ENCODE measurements at places on chromosomes 1 and 21.

DNA sequence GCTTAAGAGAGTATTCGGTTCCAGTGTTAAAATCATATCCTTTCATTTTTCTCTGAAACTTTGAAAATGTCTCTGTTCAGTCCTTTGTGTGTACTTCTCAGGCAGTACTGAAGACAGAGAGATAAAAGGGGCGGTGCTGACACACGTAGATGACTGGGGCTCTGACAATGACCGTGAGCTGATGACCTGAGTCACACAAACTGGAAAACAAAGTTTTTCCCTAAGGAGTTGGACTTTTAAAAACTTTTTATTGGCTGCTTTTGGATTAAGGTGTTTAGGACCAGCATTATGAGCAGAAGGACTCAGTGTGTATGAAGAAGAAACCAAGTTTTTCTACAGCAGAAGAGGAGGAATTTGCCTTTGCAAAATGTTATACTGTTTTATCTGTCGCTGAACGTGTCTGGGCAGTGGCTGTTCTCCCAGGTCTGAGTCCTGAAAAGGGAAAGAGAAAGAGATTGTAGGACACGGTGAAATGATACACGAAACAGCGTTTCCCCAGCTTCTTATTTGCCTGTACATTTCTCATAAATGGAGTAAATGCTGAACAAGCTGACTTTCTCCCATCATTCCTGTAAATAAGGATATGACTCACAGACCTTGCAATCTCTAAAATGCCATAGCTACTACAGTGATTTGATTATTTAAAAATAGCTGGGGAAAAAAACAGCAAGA lies 51.5 kb downstream of the MAP3K7CL start:
- no peak for DNase-seq
- no peaks in the 10 kb centered on the region for H3K36me3 ChIP-seq
- peak overlapping the region; percentile 62 for H3K4me3 ChIP-seq
- peaks cover 25% of the 10 kb centered on the region for H3K4me1 ChIP-seq
- H3K27ac ChIP-seq: peak overlapping the region; percentile 96
- H3K27me3 ChIP-seq: no peaks in the 10 kb centered on the region

GRCh38 chr1:85894651-85895050 lies 186.4 kb upstream of the ZNHIT6 start:
- no peak overlapping the region for H3K27ac ChIP-seq
- H3K4me3 ChIP-seq: no peak overlapping the region
- no peaks in the 10 kb centered on the region for H3K36me3 ChIP-seq
- no peak for DNase-seq
- peaks cover 2% of the 10 kb centered on the region for H3K27me3 ChIP-seq
- H3K4me1 ChIP-seq: peaks cover 4% of the 10 kb centered on the region

DNA sequence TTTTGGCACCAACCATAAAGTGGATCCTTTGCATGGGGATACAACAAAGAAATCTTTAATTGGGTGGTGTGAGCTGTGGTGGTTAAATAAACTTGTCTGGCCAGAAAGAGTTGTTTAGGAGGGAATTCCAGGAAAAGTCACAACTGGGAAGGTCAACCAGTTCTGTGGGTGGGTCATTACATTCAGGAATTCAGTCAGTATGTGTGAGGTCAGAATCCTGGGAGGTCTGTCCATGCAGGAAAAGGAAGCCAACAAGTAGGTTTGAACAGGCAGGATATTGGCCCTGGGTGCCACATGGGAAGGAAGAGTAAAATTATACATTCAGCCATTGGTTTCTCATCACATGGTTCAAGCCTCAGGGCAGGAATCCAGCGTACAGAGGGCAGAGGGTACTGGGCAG lies 162.3 kb upstream of the ADAMTS5 start:
- H3K4me1 ChIP-seq: peaks cover 16% of the 10 kb centered on the region
- H3K36me3 ChIP-seq: no peaks in the 10 kb centered on the region
- no peaks in the 10 kb centered on the region for H3K27me3 ChIP-seq

GRCh38 chr1:178973652-178974101 lies 52.0 kb upstream of the FAM20B start:
- peaks cover 4% of the 10 kb centered on the region for H3K36me3 ChIP-seq
- H3K27me3 ChIP-seq: no peaks in the 10 kb centered on the region
- no peak for DNase-seq
- no peak overlapping the region for H3K4me3 ChIP-seq

DNA sequence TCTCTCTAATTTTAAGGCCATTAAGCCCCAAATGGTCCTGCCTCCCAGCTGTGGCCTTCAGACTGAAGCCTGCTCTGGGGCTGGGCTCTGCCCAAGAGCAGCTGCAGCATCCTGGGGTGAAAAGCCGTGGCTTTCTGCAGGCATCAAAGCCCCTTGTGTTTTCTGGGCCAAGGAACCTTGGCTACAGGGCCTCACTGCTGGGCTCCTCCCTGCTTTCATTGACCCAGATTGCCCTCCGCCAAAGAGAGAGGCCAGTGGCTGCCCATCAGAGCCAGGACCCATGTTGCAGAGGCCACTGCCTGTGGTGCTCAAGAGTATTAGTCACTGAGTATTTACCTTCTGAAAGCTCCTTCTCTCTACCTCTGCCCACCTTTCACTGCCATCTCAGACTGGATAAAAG lies 1.6 kb downstream of the ZNF648 start:
- no peak overlapping the region for H3K4me3 ChIP-seq
- no peaks in the 10 kb centered on the region for H3K4me1 ChIP-seq
- DNase-seq: no peak
- H3K27me3 ChIP-seq: peaks cover 13% of the 10 kb centered on the region
- H3K36me3 ChIP-seq: no peaks in the 10 kb centered on the region
